ENCODE measurements at places on chromosomes 12 and 14. TPM values are rescaled to one million over a fixed set of nuclear protein-coding genes. Genes with fewer than 3 reads are reported as not detected.

Gene KCNJ8
- total RNA-seq = not detected

Gene RBMS2
- 7.2 TPM for total RNA-seq

Gene ATG101
- total RNA-seq = 33.8 TPM

GRCh38 chr14:105281371-105282097 lies 19.3 kb downstream of the BRF1 start:
- DNase-seq = no peak

DNA sequence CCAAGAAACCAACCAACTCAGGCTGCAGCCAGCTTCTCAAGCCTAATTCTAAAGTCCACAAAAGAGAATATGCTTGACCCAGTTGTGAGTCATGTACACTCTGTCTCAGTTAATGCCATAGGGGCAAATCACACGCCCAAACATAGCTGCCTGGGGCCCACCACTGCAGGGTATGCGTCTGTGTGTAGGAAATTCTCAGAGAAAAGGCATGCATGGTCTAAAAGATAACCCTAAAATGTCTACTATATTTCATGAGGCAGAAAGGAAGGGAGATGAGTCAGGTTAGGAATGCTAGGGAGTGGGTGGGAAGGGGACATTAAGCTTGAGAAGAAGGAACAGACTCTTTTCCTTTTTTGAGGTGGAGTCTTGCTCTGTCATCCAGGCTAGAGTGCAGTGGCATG lies 22.3 kb upstream of the SPTLC2 start:
- DNase-seq = no peak
